ENCODE measurements at places on chromosomes 1 and 21.

DNA sequence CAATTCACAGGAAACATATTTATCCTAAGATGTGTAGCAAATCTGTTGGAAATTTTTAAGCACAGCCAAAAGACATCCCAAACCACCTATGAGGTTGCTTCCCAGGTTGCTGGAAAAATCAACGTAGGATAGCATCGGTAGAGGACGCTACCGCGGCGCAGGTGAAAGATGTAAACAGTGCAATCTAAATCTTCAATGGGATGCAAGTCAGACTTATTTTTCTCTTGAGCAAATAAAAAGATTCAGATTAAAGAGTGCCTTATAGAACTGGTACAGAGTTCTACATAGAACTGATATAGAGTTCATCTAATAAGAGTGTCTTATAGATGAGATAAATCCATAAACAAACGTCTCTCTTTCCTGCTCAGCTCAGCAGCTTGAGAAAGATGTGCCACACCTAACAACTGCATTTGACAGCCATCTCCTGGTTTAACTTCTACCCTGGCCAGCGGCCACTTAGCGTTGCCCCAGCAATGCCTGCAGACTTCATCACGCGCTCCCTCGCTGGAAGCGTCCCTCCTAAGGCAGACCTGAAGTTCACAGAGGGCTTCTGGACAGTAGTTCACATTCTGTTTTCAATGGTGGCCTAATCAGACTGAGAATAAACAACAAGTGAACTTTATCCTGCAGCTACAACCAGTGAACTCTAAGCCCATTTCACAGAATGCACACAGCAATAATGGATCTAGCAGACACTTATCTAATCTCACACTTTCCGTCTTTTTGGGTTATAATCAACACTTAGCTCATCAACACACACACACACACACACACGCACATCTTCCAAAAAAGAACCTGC is 164.5 kb downstream of the TOMM20 start:
- no peak for DNase-seq

GRCh38 chr1:209154912-209155311 is 428.6 kb upstream of the CAMK1G start:
- no peak for DNase-seq

GRCh38 chr1:15031251-15031933 is 122.2 kb upstream of the TMEM51 start:
- no peak for DNase-seq

DNA sequence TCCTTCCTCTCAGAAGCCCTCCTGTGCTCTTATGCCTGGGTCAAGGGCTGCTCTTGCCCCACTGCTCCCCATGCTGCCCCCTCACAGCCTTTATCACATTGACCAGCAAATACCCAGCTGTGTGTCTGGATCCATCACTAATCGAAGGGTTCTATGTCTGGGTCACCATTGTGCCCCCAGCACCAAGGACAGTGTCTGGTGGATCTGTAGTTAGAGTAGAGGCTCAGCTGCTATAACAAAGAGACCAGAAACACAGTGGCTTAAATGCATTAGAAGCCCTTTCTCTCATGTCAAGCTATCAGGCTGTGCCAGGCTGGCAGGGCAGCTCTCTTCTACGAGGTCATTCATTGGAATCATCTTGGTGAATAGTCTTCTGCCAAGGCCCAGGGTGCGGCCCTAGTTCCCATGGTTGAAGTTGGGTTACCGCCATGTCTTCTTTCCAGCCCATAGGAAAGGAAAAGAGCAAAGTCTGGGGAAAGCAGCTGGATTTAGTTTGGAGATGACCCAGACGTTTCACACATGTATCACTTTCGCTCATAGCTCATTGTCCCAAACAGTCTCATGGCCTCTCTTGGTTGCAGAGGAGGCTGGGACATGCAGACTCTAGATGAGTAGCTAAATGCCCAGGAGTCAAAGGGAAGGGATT is 32.2 kb downstream of the STUM start:
- DNase-seq: no peak

- peak; percentile 38 for DNase-seq
Observed at GRCh38 chr1:165257969-165258459, 98.5 kb downstream of the LMX1A start.

Data from right renal pelvis (tissue), 4 donors.